ENCODE measurements at places on chromosomes 13 and 19.

GRCh38 chr13:81473366-81473899 lies 1132.5 kb upstream of the SPRY2 start:
- DNase-seq, result no peak

DNA sequence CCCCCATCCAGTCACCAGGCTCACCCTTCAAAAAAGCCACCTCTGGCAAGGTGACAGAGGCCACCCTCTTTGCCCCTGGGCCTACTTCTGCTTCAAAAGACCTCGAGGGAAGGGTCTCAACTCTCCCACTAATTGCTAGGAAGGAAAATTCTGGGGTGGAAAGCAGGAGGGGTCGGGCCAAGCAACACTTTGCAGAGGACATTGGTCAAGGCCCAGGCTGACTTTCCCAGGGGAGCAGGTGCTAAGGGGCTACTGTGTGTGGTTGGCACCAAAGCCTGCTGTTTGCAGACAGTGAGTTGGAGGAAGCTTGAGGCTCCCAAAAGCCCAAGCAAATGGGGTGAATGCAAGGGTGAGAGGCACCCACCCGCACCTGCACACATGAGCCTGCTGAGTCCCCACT lies 28.6 kb upstream of the VSTM2B start:
- no peak for DNase-seq

GRCh38 chr19:33407716-33408115 lies 34.2 kb downstream of the CEBPG start:
- DNase-seq, result no peak

- no peak for DNase-seq
These were observed 60.4 kb downstream of the SLITRK6 start for GRCh38 chr13:85738696-85739320.

DNA sequence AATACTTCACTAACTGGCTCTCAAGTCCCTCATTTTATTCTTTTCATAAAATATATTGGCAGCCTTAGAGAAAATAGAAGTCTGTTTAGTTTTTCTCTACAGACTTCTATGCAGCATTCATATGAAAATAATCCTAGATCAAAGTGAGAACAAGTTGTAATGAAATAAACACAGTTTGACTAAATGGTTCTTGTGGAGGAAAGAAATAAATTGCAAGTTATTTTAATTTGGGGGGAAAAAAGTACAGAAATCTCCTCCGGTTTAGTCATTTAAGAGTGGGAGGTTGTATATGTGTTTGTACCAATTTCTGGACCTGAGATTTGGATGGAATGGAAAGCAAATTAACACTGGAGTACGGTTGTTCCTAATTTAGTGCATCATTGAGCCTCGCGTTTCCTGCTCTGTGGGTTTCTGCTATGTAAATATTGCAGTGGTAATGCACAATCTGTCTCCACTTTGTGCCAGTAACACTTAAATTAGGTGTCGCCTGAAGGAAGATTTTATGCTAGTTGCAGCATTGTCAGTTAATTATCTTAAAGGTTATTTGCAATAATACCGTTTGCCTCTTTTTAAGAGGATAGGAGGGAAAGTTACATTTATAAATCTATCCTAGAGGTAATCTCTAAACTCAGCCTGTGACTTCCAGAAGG lies 100.2 kb downstream of the ZIC5 start:
- DNase-seq, result no peak

GRCh38 chr19:1424192-1424955 lies 13.8 kb upstream of the RPS15 start:
- DNase-seq, result no peak

GRCh38 chr19:3518659-3519058 lies 12.5 kb downstream of the FZR1 start:
- no peak for DNase-seq

DNA sequence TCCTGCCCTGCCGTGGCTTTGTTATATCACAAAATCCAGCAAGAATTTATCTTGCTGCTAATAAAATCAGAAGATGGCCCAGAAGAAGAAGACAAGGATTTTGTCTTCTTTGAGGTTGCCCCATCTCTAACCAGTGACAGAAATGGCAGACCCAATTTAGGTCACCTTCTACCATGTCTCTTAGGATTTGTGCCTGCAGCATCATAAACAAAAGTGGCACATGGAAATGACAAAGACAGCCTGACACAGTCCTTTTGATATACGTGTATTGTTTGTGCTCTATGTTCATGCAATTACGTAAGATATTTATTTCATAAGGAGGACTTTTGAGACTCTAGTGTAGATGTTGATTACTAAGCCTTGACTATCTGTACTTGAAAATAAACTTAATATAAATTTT lies 135.9 kb upstream of the TMTC4 start:
- DNase-seq, result no peak

GRCh38 chr19:48603850-48604249 lies 2.7 kb upstream of the SPACA4 start:
- DNase-seq, result no peak

GRCh38 chr13:87234981-87235380 lies 436.2 kb upstream of the SLITRK5 start:
- no peak for DNase-seq

DNA sequence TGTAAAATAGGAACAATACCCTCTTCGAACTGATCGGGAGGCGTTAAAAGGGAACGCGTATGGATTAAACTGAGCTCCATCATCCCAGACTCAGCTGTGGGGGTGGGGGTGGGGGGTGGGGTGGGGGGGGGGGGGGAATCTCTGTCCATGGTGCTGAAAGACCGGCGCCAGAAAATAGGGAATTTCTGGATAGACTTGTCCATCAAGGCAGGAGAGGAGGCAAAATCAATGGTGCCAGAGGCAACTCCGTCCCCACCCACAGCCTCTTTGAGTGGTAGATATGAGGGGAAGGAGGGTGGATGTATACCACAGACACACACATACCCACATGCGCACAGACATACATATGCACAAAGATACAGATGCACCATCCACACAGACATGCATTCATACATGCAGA lies 37.4 kb downstream of the ZNF787 start:
- DNase-seq, result no peak

DNA sequence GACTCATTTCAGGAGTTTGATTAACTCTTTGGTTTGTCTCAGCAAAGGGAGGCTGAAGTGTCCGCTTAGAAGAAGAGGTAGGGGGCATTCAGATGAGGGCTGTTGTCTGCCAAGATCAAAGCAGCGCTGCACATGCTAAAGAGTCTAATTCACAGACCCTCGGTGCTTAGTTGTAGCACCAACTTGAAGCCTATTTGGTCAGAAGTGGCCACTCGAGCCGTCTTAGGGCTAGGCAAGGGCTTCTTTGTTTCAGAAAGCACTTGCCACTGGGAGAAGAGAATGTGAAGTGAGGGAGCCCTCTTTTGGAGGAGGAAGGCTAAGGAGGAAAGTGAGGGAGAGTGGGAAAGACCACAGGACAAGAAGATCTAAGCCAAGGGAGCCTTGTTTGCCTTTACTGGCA lies 313.4 kb upstream of the TMTC4 start:
- DNase-seq, result no peak

DNA sequence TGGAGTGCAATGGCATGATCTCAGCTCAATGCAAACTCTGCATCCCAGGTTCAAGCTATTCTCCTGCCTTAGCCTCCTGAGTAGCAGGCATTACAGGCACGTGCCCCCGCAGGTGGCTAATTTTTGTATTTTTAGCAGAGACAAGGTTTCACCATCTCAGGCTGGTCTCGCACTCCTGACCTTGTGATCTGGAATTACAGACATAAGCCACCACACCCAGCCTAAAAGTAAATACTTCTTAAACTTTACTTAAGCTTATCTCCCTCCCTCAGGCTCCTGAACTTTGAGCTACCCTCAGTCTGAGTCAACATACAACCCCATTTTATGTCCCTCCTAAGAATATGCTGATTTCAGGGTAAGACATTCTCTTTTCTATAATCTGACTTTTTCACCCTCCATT lies 66.1 kb downstream of the ZNF486 start:
- DNase-seq, result no peak

GRCh38 chr13:52348983-52349780 lies 56.8 kb downstream of the THSD1 start:
- DNase-seq, result no peak

- DNase-seq, result no peak
These were observed 20.8 kb downstream of the DOT1L start for GRCh38 chr19:2184422-2184975.

GRCh38 chr13:80086304-80086721 lies 254.6 kb downstream of the SPRY2 start:
- no peak for DNase-seq

DNA sequence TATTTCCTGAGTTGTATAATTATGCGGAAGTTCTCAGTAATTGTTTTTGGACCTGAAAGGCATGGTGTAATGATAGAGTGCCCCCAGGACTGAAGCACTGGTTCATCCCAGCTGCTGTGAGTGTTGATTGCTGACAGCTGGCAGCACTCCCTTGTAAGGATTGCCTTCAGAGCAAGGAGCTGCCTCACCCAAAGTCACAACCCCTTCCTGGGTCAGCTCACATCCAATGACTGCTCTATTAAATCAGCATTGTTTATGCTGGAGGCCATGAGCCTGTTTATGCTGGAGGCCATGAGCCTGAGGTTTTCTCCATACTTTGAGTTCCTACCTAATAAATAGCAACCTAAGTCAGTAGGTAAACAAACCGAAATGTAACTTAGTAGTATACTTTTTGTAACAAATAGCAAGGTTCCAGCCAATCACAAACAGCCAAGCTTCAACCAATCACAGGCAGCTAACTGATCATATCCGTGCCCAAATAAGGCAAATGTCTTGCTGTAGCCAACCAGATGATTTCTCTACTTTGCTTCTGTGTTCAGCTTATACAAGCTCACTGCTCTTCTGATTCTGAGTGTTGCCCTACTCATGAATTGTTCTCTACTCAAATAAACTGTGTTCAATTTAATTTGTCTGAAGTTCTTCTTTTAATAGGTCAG lies 11.7 kb upstream of the SPACA6 start:
- no peak for DNase-seq

DNA sequence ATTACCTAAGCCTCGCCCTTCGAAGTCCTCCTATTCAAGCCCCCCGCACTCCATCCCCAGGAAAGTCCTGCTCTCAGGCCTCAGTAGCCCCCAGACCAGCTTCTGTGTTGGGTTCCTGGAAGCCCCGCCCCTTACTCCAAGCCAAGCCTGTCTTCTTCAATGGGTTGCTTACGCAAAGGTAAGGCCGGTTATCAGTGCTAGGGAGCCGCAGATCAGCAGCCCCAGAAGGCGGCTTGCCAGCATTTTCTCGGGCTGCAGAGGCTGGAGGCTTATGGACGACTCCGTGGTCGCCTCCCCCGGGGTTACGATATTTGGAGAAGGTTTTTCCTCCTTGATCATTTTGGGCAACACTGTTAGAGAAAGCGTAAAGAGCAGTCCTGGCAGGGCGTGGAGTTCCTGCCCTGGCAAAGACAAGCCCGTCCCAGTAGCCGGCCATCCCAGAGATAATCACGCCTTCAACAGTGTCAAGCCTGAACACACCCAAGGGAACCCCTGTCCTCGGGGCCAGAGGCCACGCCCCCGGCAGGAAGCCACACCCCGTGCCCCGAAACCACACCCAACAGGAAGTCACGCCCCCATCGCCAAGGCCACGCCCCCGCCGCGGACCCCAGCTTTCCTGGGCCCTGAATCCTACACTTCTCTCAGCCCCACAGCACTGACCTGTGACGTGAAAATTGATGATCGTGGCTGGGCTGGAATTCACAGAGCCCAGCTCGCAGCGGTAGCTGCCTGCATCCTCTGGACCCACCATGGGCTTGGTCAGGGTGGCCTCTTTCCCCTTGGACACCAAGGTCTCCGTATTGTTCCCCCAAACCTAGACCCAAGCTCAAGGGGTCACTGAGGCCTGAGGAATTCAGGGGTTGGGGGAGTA lies 954 bp upstream of the RASIP1 start:
- DNase-seq, result no peak

DNA sequence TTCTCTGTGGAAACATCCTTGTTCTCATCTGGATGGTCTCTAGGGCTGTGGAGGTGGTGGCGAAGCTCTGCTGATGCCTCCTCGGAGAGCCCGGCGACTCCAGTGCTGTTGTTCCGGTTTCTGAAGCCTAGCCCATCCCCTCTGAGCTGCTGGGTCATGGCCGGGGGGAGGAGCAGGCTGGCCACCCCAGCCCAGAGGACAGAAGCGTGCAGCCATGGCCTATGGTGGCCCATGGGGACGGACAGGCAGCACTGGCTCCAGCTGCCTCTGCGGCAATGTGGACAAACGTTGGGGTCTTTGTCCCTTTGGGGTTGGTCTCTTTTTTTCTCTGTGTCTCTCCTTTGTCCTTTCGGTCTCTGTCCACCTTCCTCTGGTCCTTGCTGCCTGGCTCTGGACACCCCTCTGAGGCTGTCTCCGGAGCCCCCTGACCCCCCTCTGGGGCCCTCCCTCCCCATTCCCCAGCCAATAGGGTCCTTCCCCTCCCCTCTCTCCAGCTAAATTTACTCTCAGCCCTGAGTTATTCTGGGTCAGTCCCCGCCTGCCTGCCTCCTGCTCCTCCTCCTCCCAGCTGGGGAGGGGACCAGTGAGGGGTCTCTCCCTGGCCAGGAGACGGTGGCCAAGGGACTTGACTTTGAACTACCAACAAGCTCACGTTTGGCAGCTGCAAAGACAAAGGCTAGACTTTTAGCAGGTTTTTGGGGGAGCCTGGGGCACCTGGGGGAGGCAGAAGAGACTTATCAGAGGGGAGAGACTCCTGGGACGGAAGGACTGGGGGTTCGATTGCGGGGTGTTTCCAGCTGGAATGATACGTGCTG lies at the start of gene HRC:
HRC (minus strand) TSS at position 392 of the 815 bp plus-strand sequence; CDS start at position 233, 159 bp downstream.
- no peak for DNase-seq

- DNase-seq, result no peak
These were observed 744 bp downstream of the ZNF805 start for GRCh38 chr19:57241176-57241575.

DNA sequence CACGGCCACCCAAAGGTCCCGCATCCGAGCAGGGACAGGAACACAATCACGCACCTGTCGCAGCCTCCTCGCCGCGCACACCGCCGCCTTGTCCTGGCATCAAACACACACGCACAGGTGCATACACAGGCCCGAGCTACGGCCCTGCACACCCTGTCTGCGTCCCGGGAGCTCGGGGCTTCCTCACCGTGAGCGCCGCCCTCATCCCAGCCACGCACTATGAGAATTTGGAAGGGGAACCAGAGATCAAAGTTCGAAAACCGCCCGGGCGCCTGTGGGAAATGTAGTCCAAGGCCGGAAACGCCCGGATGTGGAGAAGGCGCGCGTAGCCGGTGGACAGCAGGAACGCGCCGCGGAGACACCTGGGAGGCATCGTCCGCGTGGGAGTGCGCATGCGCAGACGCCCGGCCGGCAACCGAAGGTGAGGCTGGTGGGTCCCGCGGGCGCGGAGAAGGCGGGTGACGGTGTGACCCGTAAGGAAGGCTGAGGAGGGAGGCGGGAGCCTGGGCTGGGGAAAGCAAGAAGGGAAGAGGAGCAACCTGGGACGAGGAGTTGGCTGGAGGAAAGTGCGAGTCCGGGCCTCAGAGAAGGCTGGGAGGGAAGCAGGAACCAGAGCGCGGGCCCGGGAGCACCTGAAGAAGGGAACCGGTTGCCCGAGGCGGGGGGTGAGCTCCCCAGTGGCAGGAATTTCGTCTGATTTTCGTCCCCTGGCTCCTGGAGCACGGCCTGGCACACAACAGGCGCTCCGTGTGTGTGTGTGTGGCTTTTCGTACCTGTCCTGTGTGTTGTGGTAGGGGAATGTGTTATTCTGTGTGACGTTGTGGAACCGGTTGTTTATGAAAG lies at the start of gene ZNF567:
ZNF567 (plus strand) TSS at position 399 of the 843 bp plus-strand sequence. CDS start 7,256 bp downstream, outside the sequence.
- peak; percentile 98 for DNase-seq

Measured in stimulated activated CD8-positive, alpha-beta memory T cell treated with anti-CD3 and anti-CD28 coated beads, Interleukin-4, amount 100 ng/mL, for 4 hours (primary cell).